Effector CD8-positive, alpha-beta T cell (primary cell): ENCODE measurements at places on chromosomes 6 and 20.

- DNase-seq, result no peak
Measured at GRCh38 chr6:107061125-107062020, 33.4 kb downstream of the MTRES1 start.

DNA sequence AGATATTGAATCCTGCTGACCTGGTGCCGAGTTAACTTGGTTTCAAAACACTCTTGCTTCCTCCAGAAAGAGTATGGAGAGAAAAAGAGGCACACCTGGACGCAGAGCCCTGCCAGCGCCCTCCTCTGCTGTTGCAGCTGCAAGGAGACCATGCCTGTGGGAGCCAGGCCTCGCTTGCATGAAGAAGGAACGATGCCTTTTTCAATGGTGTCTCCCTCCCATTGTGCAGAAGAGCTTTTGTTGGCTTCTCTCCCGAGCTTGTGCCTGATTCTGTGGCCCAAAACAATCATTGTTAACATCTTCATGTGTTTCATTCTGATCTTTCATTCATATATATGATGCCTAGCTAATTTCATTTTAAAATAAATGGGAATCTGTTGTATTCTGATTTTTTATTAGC lies 98.1 kb downstream of the FAM120B start:
- DNase-seq, result no peak

GRCh38 chr6:157533048-157533871 lies 152.3 kb downstream of the ZDHHC14 start:
- no peak for DNase-seq

- DNase-seq, result no peak
Measured at GRCh38 chr6:143562143-143562542, 50.6 kb upstream of the FUCA2 start.

- no peak for DNase-seq
Measured at GRCh38 chr6:154938221-154938580, 56.9 kb upstream of the TIAM2 start.

DNA sequence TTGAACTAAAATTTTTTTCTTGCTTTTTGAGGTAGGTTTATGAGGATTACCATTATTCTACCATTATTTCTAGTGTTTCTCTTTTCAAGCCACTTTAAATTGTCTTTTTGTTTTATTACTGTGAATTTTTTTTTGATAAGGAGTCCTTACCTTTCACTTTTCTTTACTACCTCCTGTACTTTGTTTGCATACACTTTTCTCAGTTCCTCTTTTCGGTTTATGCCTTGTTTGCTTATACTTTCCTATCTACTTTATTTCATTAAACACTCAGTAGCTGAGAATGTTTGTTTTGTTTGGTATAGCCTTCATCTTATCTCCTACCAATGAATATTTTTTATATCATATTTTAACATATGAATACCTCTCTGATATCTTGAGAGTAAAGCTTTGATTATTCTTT lies 147.9 kb downstream of the TFAP2B start:
- DNase-seq, result no peak

DNA sequence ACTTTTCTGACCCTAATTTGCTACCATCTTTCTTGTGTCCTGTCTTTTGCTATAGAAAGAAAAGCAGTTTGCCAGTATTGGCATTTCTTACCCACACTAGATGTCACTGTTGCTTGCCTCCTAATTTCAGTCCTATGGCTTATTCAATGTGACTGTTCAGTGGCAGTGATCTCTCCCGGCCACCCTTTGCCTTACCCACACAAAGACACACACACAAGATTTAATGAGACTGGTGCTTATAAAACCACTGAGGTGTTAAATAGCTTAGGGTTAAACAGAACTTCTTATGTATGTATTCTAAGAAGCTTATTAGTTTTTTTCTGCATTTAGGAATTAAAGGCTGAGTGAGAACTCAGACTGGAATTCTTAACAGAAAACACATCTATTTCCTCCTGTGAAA lies 233.6 kb upstream of the ASCC3 start:
- DNase-seq, result no peak

DNA sequence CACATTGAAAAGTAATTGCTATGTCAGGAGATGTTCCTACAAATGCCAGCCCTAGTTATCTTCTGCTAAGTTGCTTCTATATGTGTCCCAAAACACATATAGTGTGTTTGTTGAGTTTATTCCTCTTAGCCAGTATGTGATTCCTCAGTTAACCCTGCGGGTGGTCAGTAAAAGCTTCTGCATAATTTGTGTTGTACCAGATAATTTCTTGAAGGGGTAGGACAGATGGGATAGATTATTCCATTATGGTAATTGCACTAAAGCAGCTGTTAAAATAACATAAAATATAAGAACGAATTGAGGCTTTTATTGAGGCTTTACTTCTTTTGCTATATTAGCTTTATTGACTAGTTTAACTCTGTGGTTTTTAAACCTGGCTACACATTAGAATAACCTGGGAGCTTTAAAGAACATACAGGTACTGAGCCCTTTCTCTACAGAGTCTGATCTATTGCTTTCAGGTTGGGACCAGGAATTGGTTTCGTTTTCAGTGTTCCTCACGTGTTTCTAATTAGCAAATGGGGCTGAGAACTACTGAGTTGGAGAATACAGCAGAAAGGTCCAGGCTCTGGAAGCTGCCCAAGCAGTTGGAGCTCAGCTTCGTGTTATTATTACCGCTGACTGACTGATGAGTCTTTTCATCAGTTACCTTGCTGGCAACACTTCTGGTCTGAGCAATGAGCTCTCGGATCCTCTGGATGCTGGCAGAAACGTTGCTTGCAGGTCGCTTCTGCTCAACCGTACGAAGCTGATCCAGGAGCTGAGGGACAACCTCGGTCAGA lies 56.9 kb downstream of the FAM229B start:
- DNase-seq, result no peak

- DNase-seq, result no peak
Measured at GRCh38 chr6:127299522-127300240, 33.0 kb downstream of the RNF146 start.

DNA sequence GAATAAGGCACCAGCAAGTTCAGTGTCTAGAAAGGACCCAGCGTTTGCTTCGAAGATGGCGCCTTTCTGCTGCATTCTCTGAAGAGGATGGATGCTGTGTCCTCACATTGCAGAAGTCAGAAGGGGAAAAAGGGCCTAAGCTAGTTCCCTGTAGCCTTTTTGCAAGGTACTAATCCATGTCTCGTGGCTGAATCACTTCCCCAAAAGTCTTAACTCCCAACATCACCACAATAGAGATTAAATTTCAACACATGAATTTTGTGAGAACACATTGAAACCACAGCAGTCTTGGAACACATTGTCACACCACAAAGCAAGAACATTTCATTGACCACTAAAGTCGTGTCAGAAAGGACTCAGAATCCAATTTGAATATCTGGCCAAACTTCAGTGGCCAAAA lies 42.1 kb downstream of the KLHL31 start:
- DNase-seq, result no peak

DNA sequence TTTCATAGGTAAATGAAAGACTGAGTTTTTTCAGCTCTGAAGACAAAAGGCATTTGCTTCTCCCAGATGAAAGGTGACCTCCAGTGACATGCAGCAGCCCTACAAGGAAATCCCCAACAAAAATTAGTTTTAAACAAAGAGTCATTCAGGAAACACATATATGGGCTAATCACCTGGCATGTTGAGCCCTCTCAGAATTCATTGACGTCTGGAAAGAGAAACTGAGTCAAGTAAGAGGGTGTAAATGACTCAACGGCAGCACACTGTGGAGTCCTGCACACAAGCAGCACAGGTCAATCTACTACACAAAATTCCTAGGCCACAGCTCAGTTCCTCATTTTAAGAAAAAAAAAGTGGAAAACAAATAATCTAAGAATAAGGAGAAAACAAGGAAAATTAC lies 592.3 kb downstream of the EPHA7 start:
- DNase-seq, result no peak

DNA sequence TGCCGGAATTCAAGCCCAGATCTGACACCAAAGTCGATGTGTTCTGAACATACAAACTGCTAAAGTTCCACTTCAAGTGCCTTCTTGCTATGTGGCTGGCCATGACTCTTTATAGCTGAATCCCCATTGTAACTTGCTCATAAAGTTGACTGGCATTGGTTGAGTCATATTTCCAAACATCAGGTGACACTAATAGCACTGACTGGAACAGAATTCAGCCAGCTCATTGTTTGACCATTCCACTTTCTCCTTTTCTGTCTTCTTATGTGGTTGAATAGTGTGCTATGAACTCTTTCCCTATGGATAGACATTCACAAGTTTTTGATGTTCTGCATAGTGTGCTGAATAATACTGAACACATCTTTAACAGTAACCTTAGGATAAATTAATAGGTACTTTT lies 266.2 kb upstream of the ZFP64 start:
- no peak for DNase-seq

GRCh38 chr20:9699181-9699580 lies 139.7 kb downstream of the PAK5 start:
- DNase-seq, result no peak

- DNase-seq, result no peak
Measured at GRCh38 chr6:137488150-137489045, 5.8 kb downstream of the OLIG3 start.

- DNase-seq, result no peak
Measured at GRCh38 chr6:14035071-14035847, 82.3 kb upstream of the CD83 start.

GRCh38 chr6:125415913-125416312 lies 114.1 kb upstream of the HDDC2 start:
- DNase-seq, result no peak

- DNase-seq, result no peak
Measured at GRCh38 chr6:105591053-105591452, 188.2 kb upstream of the PREP start.

GRCh38 chr6:105258816-105259215 lies 79.0 kb upstream of the POPDC3 start:
- DNase-seq, result no peak

DNA sequence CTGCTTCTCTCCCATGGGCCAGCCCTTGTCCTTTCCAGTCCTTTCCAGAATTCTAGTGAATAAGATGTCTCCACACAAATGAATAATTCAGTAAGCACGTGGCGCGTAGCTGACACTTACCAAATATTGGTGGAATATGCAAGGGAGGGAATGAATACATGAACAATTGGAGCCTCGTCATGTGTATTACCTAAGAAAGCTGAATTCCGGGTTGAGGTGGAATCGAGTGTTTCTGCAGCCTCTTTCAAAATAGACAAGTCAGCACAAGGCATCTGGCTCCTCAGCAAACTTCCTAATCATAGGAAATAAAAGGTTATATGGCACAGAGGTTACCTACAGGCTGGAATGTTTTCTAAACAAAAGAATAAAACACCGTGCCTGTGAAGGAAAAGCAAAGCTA lies 47.0 kb upstream of the NT5E start:
- DNase-seq, result no peak

- no peak for DNase-seq
Measured at GRCh38 chr20:45049438-45049837, 51.5 kb downstream of the KCNS1 start.

GRCh38 chr20:32358632-32358882 lies 426 bp downstream of the ASXL1 start:
- DNase-seq, result no peak

DNA sequence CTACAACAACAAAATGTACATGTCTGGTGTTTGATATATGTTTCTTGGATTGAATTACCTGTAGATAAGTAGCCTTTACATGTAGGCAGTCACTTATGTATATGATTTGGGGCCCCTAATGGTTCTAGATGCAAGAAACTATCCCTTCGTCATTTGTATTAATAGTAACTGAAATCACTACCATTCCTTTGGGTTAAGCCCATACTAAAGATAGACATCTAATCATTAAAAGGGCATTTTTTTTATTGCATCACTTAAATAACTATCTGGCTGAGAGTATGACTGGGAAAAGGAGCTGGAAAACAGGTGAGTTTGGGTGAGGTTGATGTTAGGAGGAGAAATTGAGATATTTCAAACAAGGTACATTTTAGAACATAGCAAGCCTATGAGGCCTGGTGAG lies 213.5 kb upstream of the PLN start:
- no peak for DNase-seq

DNA sequence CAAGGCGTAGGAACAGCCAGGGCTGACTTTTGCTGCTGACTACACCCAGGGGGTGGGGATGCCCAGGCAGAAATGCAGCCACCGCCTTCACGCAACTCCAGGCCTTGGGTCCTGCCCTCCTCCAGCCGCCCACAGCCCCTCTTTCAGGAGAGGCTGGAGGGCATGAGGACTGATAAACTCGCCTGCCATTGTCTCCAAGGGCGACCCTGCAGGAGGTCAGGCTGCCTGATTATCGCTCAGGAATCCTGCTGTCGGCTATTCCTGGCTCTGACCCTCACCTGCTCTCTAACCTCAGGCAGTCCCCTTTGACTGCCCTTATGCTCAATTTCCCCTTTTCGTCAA lies 62.0 kb upstream of the HDDC2 start:
- no peak for DNase-seq

- DNase-seq, result peak; percentile 85
Measured at GRCh38 chr6:33247977-33248642, 23.6 kb downstream of the VPS52 start.

GRCh38 chr6:77619114-77619513 lies 33.7 kb upstream of the MEI4 start:
- no peak for DNase-seq

DNA sequence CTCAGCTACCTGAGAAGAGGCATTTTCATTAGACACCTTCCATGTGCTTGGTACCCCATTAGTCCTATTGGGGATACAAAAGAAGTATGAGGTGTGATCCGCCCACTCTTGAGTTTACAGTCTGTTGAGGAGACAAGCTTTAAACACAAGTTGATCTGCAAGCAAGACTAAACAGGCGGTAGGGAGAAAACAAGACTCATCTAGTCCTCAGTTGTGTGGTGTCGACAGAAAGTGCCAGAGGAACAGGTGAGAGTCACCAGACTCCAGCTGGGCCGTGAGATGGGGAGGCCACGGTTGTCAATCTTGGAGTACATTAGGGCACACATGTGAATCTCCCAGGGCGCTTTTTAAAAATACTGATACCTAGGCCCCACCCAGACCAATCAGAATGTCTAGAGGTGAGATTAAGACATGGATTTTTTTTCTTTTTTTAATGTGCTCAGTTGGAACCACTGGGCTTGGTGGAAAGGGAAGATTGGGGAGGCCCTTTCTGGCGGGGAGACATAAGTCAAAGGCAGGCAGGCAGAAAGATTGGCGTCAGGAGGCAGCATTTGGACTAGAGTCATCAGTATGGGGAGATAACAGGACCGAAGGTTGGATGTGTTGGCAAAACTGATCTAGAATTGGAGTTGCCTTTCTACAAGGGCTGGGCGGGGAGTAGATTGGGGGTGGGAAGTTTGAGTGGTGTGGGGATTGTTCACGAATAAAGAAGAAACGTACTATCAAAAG lies 10.4 kb downstream of the E2F3 start:
- DNase-seq, result no peak

DNA sequence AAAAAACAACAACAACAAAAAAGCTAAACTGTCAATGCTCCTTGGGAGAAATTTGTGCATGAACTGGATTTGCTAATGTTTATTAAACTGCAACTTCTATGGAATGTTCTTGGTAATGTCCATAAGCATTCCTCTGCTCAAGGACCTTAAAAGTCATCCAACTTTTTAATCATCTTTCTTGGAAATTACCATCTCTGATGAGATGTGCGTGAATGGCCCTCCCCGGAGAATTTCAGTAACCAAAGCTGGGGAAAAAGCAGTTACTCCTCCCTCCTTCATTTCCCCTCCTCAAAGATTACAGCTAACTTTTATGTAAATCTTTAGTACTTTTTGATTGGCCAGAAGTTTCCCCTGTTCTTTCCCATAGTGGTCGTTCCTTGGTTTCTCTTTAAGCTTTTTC lies 5.2 kb downstream of the TBCC start:
- DNase-seq, result no peak
